ENCODE measurements at places on chromosomes 12 and 14. TPM values are rescaled to one million over a fixed set of nuclear protein-coding genes. Genes with fewer than 3 reads are reported as not detected.

- DNase-seq, result no peak
Measured at GRCh38 chr14:73625706-73626105, 13.4 kb downstream of the ACOT6 start.

MED13L gene
- total RNA-seq, result 285 TPM

TAPBPL gene
- total RNA-seq, result 3.6 TPM

GRCh38 chr12:103369929-103370328 is 125.8 kb downstream of the C12orf42 start:
- DNase-seq, result no peak

- DNase-seq, result no peak
Measured at GRCh38 chr12:11499806-11500187, 104.4 kb upstream of the PRB2 start.

- no peak for DNase-seq
Measured at GRCh38 chr14:66041582-66041981, 444.6 kb upstream of the CCDC196 start.

SMCO2 gene
- 14.2 TPM for total RNA-seq

DNA sequence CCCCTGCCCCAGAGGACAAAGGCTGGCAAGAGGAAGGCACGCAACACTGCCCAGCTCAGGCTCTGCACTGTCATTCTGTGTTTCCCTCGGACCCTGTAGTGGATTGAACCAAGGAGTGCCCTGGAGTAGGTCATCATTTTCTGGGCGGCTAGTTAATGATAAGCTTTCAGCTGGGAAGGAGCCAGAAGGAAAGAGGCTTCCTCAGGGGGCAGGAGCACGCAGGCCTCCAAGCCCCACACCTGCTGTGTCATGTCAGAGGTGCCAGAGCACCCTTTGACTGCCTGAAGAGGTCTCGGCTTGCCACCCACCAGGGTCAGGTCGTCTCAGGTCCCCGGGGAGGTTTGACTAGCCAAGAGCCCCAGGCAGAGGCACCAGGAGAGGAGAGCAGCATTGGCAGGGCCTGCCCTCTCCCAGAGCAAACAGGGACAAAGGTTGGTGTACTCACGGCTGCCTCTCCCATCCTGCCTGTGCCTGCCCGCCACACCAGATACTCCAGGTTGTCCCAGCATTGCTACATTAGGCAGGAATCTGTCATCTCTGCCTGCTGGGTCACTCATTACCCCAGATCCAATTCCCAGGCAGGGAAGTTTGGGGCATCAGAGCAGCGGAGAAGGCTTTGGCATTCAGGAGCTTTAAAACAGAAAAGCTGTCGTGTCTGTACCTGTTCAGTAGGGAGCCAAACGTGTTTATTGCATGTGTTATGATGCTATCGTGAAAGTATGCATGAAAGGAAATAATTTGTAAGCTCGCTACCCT is 33.5 kb upstream of the ATP2A2 start:
- DNase-seq, result peak; percentile 77

WSCD2 gene
- 1.2 TPM for total RNA-seq

DNA sequence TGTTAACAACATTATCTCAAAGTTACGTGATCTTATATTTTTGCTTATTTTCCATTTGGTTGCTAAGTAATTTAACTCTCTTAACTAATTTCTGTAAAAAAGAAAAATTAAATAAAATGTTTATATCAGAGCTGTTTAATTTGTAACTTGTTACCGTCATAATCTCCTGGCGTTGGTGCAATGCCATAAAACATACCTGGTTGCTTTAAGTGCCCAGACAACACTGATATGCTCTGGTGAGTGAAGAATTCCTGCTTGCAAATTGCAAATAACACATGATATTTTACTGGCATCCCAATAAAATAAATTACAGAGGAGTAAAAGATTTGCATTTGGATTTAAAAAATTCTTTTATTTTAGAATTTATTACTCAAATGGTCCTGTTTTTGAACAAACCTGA is 640.1 kb upstream of the MIS18BP1 start:
- no peak for DNase-seq

SERPINA5 gene
- 0.24 TPM for total RNA-seq

GRCh38 chr14:102560458-102561261 is 31.8 kb upstream of the RCOR1 start:
- DNase-seq, result no peak

- DNase-seq, result no peak
Measured at GRCh38 chr14:105485739-105486162, 935 bp upstream of the CRIP1 start.

- DNase-seq, result no peak
Measured at GRCh38 chr12:27273114-27273513, 29.0 kb downstream of the STK38L start.

DNA sequence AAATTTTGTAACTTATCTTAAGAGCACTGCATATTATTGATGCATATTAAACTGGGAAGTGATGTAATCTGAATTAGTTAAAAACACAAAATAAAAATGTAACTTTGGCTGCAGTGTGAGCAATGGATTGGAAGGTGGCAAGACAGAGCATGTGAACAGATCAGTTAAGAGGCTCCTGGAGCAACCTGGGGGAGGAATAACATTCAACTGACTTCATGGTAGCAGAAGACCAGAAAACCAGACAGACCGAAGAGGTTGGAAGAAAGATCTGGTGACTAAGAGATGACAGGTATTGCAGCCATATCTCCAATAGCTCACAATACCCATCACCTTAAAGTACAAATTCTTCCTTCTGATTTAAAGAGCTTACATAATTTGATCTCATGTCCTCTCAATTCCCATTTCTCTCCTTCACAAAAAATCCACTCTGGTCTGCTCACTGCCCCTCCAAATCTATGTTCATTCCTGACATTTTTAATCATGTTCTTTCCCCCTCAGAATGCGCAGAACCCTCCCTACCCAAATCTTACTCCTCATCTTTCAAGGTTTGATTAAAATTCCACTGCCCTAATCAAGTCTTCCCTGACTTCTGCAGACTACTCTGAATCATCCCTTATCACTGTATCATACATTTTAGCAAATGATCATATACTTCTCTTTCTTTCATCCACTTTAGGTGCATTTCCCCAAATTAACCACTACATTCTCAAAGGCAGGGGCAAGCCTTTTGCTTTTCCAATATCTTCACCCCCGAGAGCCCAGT is 51.5 kb downstream of the DUSP16 start:
- no peak for DNase-seq

- DNase-seq, result no peak
Measured at GRCh38 chr12:68163560-68164081, 4.1 kb upstream of the IFNG start.

DNA sequence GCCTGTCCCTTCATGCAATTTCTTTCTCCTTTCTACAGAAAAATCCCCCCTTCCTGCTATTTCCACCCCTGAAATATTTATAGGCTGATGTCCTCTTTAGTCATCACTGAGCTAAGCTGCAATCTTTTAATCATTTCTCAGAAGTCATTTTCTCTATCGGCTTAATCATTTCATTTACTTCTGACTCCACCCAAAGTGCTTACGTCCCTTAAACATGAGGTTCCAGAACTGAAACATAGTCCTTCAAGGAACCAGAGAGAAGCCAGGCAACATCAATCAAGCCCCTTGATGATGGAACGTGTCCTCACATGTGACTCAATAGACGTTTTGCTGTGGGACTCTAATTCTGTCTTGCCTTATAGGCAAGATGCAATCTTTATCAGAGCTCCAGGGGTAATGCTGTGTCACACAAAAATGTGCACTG is 148.7 kb upstream of the KRR1 start:
- DNase-seq, result peak; percentile 80

GRCh38 chr12:10075451-10075850 is 23.3 kb downstream of the CLEC1A start:
- no peak for DNase-seq

DNA sequence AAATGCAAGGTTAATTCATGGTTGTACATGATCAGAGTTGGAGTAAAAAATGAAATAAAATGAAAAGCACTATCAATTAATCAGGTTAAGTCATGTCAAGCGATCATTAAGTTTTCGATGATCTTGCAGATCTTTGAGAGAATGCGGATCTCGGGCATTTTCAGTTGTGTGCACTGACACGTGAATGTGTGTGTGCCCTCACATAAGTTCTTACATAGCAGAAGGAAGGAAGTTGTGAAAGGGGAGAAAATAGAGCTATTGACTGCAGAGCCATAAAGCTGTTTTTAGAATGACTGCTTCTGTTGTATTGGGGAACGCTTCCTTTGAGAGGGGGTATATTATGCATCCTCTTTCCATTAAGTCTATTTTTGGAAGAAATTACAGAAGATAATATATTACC is 101.3 kb downstream of the HMGA2 start:
- DNase-seq, result peak; percentile 26

LRP6 gene
- 156 TPM for total RNA-seq

GRCh38 chr14:103544388-103545218 is 15.6 kb downstream of the TRMT61A start:
- DNase-seq, result peak; percentile 73

DNA sequence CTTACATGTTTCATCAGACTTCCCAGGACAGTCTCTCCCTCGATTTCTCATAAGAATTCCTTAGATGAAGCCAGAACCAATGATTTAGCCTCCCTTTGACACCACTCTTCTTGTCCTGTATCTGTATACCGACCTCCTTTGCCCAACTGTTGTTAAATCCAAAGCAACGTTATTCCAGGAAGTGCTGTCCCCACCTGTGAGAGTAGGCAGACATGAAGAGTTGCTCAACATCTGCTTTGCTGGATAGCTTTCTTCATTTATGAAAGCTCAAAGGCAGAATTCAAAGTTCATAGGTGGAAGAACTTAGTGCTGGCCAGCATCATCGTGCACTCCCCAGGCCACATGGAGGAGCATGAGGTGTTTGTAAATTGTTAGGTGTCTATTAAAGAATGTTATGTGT is 55.6 kb downstream of the GTF2A1 start:
- DNase-seq, result no peak

DNA sequence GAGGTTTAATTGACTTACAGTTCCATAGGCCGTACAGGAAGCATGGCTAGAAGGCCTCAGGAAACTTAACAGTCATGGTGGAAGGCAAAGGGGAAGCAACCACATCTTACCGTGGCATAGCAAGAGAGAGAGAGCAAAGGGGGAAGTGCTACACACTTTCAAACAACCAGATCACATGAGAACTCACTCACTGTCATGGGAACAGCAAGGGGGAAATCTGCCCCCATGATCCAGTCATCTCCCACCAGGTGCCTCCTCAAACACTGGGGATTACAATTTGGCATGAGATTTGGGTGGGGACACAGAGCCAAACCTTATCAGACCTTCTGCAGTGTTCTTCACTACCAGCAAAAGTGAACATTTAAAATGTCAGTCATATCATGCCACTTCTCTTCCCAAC is 58.9 kb downstream of the USP15 start:
- DNase-seq, result no peak

- DNase-seq, result peak; percentile 69
Measured at GRCh38 chr14:95515596-95516552, 576 bp downstream of the SYNE3 start.

DNA sequence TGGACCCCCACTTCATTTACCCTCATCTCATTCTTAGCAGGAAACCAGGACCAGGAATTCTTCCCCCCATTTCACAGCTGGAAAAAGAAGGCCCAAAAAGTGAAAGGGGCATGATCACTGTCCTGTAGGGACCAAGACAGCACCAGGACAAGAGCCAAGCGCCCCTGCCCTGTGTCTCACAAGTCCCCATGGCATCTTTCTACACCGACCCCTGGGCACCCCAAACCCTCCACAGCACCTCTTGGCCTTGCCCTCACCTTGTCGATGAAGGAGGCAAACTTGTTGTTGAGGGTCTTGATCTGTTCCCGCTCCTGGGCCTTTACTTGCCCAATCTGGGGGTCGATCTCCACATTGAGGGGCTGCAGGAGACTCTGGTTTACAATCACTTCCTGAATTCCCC is 710 bp downstream of the KRT76 start:
- no peak for DNase-seq

GRCh38 chr14:50232276-50232642 is 881 bp upstream of the SOS2 start:
- no peak for DNase-seq

AMHR2 gene
- not detected for total RNA-seq

GRCh38 chr12:54509617-54510016 is 12.1 kb downstream of the NCKAP1L start:
- DNase-seq, result no peak

- no peak for DNase-seq
Measured at GRCh38 chr14:105061428-105062047, 3.7 kb downstream of the GPR132 start.

ZNF891 gene
- 9.1 TPM for total RNA-seq

- DNase-seq, result no peak
Measured at GRCh38 chr14:98181241-98181640, 1090.8 kb downstream of the BCL11B start.

- peak; percentile 15 for DNase-seq
Measured at GRCh38 chr12:131827961-131828534, at the start of gene MMP17. TSS of gene MMP17 (plus strand) at chr12:131828393. CDS start at chr12:131828495, 102 bp downstream.

LRCOL1 gene
- total RNA-seq, result not detected

- DNase-seq, result no peak
Measured at GRCh38 chr12:11822081-11822834, 172.8 kb downstream of the ETV6 start.

DNA sequence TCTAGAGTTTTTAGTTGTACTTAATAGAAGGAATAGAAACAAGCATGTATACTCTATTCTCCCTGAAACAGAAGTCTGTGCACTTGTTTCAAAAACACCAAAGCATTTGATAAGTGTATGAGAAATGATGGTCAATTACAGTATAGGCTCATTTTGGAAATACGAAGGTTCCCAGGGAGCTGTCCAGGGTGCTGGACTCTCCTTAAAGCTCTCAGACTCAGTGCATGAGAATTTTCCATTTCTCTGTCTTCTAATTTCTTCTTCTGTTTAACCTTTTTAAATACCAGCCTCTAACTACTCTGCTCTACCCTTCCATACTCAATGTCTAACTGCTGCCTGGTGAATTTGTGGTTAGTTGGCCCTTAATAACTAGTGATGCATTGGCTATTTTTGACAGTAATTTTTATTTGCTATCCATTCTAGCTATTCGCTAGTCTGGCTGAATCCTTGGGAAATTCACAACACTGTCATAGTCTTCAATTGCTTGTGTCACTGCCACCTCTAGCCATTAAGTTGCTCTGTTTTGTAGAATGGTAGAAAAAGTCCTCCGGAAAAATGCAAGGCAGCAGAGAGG is 229.2 kb downstream of the NRXN3 start:
- DNase-seq, result no peak

DNA sequence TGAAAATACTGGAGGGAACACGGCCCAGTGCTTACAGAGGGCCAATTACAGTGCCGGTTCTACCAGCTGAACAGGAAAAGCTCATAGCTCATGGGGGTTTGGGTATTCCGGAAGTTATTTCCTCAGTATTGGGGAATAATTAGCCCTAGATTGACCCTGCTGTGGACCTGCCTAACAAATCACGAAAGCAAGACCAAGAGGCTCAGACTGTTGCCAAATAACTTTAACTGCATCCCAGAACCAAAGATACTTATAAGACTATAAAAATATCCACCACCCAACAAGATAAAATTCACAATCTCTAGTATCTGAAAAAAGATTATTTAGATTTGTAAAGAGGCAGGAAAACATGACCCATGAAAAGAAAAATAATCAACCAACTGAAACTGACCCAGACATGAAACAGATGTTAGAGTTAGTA is 8.0 kb upstream of the OR5AU1 start:
- DNase-seq, result peak; percentile 22

DNA sequence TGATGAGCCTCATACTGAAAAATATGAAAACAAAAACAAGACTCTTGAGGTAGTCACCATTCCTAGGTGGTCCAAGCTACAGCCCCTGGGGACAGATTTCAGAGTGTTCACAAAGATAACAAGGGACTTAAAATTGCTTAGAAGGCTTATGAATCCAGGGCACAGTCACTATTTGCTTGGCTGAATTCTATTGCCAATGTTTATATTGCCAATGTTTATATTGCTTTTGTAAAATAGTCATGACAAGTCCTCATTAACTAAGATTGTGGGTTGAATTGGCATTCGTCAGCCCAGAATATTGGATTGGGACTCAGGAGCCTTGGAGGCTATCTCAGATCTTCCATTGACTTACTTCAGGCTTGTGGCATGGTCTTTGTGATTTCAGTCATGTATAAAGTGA is 6.4 kb downstream of the TMEM117 start:
- DNase-seq, result no peak

Data from umbilical cord (tissue), 2 donors.